NCI-H748 treated with DMSO at 0.1 percent for 48 hours (cell line): ENCODE measurements at places on chromosomes 11 and 22.

GRCh38 chr11:73288873-73289707 is 17.0 kb downstream of the P2RY6 start:
- DNase-seq = peak; percentile 57

GRCh38 chr22:27780161-27780575 is 21.4 kb downstream of the MN1 start:
- no peak for DNase-seq

GRCh38 chr11:78384231-78384630 is 33.4 kb downstream of the GAB2 start:
- DNase-seq = no peak

GRCh38 chr11:62666259-62666926 is 1.3 kb downstream of the CSKMT start:
- DNase-seq = no peak

DNA sequence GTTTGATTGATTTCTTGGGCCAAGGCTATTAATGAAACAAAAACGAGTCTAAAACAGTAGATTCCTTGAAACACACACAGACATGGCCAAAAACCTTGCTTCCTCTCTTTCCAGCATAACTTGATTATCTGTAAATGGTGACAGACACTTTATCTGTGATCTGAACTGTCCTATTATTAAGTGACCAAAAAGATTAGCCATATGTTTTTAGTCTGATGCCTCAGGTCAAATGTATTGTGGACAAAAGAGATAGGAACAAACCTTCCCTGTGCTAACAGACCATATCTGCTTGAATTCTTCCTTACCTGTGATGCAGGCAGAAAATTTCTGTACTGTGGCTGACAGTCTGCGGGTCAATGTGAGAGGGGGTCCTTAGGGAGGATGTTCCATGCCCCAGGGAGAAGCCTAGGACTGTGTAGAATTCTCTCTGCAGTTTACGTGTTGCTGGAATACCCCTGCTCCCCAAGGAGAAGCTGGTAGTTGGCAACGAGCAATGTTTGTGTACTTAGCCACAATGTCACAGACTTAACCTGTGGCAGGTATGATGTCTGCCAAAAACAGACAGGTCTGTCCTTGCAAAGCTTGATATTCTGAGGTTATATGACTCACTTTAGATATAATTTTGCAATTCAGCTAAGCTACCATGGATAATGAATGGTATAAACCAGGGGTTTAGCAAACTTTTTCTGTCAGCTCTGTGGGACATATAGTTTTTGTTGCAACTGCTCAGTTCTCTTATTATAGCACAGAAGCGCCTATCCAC is 31.2 kb downstream of the C11orf71 start:
- DNase-seq = no peak

DNA sequence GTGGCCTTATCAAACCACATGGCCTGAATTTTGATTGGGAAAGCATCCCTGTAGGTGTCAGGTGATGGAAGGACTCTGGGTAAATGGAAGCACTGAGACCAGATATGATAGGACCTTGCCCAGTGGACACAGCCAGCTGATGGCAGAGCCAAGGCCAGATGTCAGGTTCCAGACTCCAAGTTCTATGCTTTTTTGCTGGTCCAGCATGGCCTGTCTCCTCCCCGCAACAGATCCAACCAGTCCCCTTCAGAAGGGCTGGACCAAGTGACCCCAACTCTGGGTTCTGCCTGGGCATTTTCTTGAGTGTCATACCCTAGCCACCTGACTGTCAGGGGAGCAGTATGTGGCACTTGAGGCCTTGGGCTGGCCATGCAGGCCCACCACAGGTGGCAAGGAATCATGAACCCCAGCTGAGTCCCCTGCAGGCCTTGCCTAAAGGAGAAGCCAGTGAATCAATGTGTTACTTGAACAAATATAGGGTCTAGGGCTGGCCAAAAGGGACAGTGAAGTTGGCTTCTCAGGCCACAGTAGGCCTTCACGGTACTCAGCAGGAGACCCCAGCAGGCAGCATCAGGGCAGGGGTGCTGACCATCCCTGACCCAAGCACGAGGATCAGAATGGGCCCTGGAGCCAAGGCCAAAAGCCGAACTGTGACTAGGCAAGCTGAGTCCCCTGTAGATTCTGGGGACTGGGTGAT is 27.1 kb downstream of the KCNQ1OT1 start:
- DNase-seq = no peak
